Gastroesophageal sphincter (tissue), 4 donors: ENCODE measurements at places on chromosomes 6 and 20. TPM values are rescaled to one million over a fixed set of nuclear protein-coding genes. Genes with fewer than 3 reads are reported as not detected.

The LPA gene
- not detected for total RNA-seq

The SMLR1 gene
- total RNA-seq = not detected

The FAM217A gene
- total RNA-seq = not detected

The TAB2 gene
- total RNA-seq = 85.5 TPM

The QKI gene
- total RNA-seq = 249 TPM

The TTPAL gene
- total RNA-seq = 11.7 TPM

The ZSCAN23 gene
- total RNA-seq = 2.6 TPM

The LEMD2 gene
- 50.9 TPM for total RNA-seq

The PRSS35 gene
- total RNA-seq = 1.2 TPM

- no peak for ATAC-seq
- H3K36me3 ChIP-seq = no peaks in the 10 kb centered on the region
- H3K4me3 ChIP-seq = no peak overlapping the region
- H3K4me1 ChIP-seq = no peaks in the 10 kb centered on the region
- H3K27me3 ChIP-seq = peaks cover 85% of the 10 kb centered on the region
- H3K27ac ChIP-seq = no peak overlapping the region
Measured at GRCh38 chr20:56833427-56833826, 204.3 kb downstream of the TFAP2C start.

DNA sequence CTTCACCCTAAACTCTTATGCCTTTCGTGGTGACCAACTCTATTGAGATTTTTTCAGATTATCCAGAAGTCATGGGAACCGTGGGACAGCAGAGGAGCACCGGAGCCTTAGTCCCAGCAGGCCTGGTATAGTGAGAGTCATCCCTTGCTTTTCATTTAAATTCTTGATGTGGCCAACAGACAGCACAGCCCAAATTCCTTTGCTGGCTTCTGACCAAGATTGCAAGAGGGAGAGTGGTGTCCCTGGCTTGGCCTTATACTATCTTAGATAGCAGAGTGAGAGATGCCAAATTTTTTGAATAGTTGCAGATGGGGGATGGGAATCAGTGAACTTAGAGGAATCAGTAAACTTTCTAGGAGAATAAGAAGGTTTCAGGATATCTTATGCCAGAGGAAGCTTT is 7.8 kb downstream of the STX11 start:
- no peak overlapping the region for H3K27ac ChIP-seq
- H3K4me1 ChIP-seq = peaks cover 5% of the 10 kb centered on the region
- H3K27me3 ChIP-seq = peaks cover 23% of the 10 kb centered on the region
- no peak overlapping the region for H3K4me3 ChIP-seq
- H3K36me3 ChIP-seq = no peaks in the 10 kb centered on the region
- ATAC-seq = peak; percentile 82

DNA sequence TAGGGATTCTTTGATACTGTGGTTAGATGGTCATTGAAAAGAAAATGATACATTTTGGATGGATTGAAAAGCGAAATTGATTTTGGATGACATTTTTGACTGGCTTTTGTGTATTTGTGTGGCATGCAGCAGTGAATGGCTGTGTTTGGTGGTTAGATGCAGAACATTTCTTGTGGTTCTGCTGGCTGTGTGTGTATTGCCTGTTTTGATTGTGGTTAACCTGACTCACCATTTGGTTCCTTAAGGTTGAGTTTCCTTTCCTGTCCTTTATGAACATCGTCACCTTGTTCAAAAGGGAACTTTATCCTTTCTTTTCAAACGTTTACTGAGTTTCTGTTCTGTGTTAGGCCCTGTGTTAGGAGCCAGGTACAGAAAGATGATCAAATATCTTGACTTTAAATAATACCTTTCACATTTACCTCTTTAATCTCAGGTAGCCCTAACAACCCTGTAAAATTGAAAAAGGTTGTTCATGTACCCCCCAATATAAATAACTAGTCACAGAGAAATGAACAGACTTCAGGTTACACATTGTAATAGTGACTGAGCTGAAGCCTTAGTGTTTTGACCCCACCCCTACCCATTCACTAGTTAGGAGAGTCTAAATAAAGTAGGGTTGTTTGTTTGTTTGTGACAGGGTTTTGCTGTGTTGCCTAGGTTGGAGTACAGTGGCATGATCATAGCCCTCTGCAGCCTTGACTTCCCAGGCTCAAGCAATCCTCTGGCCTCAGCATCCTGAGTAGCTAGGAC is 23.8 kb downstream of the ANKS1A start:
- H3K36me3 ChIP-seq = no peaks in the 10 kb centered on the region
- H3K27ac ChIP-seq = no peak overlapping the region
- no peaks in the 10 kb centered on the region for H3K27me3 ChIP-seq
- no peak overlapping the region for H3K4me3 ChIP-seq
- ATAC-seq = no peak
- H3K4me1 ChIP-seq = peaks cover 33% of the 10 kb centered on the region

GRCh38 chr20:41182296-41183212 is 45.2 kb downstream of the PLCG1 start:
- peaks cover 55% of the 10 kb centered on the region for H3K36me3 ChIP-seq
- peaks cover 16% of the 10 kb centered on the region for H3K4me1 ChIP-seq
- H3K27me3 ChIP-seq = no peaks in the 10 kb centered on the region
- ATAC-seq = no peak
- H3K4me3 ChIP-seq = no peak overlapping the region

GRCh38 chr6:157274471-157275226 is 48.7 kb downstream of the TMEM242 start:
- peak overlapping the region; percentile 88 for H3K27ac ChIP-seq
- peaks cover 24% of the 10 kb centered on the region for H3K4me1 ChIP-seq
- H3K36me3 ChIP-seq = no peaks in the 10 kb centered on the region
- ATAC-seq = peak; percentile 95
- H3K4me3 ChIP-seq = peak overlapping the region; percentile 51
- no peaks in the 10 kb centered on the region for H3K27me3 ChIP-seq

- ATAC-seq = no peak
- H3K4me3 ChIP-seq = no peak overlapping the region
Measured at GRCh38 chr6:135328136-135328535, 147.0 kb downstream of the MYB start.

GRCh38 chr20:37521061-37521771 is at the start of gene NNAT:
Gene NNAT (plus strand): TSS chr20:37521250. CDS start chr20:37521332, 82 bp downstream.
- H3K36me3 ChIP-seq = no peaks in the 10 kb centered on the region
- peaks cover 44% of the 10 kb centered on the region for H3K4me1 ChIP-seq
- H3K27me3 ChIP-seq = no peaks in the 10 kb centered on the region
- no peak for ATAC-seq

- no peak overlapping the region for H3K27ac ChIP-seq
- H3K4me3 ChIP-seq = no peak overlapping the region
- H3K4me1 ChIP-seq = no peaks in the 10 kb centered on the region
- no peaks in the 10 kb centered on the region for H3K36me3 ChIP-seq
- no peak for ATAC-seq
Measured at GRCh38 chr6:33820784-33821520, 17.1 kb upstream of the MLN start.

DNA sequence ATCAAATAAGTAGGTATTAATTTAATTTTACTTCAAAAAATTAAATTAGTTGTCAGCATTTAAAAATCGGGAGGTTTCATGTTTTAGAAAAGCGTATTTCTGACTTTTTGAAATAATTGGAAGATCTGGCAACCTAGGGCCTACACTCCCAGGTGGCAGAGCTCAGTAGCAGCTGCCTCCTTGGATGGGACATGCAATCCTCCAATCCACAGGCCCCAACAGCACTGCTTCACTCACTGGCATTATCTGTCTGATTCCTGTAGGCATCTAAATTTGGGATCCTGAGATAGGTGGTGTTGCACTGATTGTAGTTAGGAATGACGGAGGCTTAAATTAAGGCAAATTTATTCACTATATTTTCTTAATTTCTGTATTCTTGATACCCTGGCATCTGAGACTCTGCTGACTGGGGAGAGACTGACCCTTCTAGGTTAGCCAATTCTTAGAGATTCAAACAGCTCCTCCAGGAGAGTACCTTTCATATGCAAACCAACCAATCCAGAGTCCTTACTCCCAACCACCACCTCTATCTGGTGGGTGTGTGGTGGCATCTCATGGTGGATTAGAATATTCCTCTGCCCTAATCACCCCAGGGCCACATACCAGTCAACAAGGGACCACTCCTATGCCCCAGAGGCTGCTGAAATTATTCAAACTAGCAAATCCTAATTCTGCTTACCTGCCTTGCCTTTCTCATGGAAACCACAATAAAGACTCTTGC is 146.6 kb upstream of the GLP1R start:
- H3K4me1 ChIP-seq = no peaks in the 10 kb centered on the region
- H3K27ac ChIP-seq = no peak overlapping the region
- H3K36me3 ChIP-seq = no peaks in the 10 kb centered on the region
- peaks cover 15% of the 10 kb centered on the region for H3K27me3 ChIP-seq

DNA sequence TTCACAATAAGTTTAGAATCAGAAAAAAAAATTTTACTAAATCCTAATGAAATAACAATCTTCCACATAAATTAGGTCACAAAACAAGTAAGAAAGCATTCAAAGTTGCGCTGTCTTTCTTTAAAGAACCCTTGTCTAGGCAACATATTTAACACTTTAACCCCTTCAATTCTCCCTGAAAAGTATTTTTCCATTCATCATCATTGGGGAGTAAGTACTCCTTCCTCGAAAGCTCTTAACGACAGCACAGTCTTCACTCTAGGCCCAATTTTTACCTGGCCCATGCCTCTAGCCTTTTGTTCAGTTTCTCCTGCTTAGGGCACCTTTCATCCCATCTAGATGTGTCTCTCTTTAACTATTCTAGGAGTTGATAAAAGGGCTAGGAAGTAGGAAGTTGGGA is 2.6 kb downstream of the TSPYL1 start:
- ATAC-seq = no peak
- H3K27ac ChIP-seq = peak overlapping the region; percentile 100
- H3K36me3 ChIP-seq = peaks cover 13% of the 10 kb centered on the region

GRCh38 chr20:48060841-48061720 is 275.8 kb upstream of the SULF2 start:
- no peak for ATAC-seq
- no peak overlapping the region for H3K4me3 ChIP-seq
- H3K4me1 ChIP-seq = no peaks in the 10 kb centered on the region
- no peaks in the 10 kb centered on the region for H3K27me3 ChIP-seq

- H3K27ac ChIP-seq = no peak overlapping the region
- no peaks in the 10 kb centered on the region for H3K4me1 ChIP-seq
- ATAC-seq = no peak
- no peaks in the 10 kb centered on the region for H3K27me3 ChIP-seq
Measured at GRCh38 chr6:3415082-3415453, 41.8 kb downstream of the SLC22A23 start.

- H3K27me3 ChIP-seq = no peaks in the 10 kb centered on the region
- H3K4me1 ChIP-seq = no peaks in the 10 kb centered on the region
- H3K4me3 ChIP-seq = no peak overlapping the region
- ATAC-seq = no peak
- no peak overlapping the region for H3K27ac ChIP-seq
Measured at GRCh38 chr6:77856391-77856790, 203.6 kb downstream of the MEI4 start.

- H3K27me3 ChIP-seq = no peaks in the 10 kb centered on the region
- H3K36me3 ChIP-seq = no peaks in the 10 kb centered on the region
- H3K4me3 ChIP-seq = no peak overlapping the region
- H3K4me1 ChIP-seq = no peaks in the 10 kb centered on the region
Measured at GRCh38 chr6:4449409-4449808, 314.0 kb upstream of the ECI2 start.

DNA sequence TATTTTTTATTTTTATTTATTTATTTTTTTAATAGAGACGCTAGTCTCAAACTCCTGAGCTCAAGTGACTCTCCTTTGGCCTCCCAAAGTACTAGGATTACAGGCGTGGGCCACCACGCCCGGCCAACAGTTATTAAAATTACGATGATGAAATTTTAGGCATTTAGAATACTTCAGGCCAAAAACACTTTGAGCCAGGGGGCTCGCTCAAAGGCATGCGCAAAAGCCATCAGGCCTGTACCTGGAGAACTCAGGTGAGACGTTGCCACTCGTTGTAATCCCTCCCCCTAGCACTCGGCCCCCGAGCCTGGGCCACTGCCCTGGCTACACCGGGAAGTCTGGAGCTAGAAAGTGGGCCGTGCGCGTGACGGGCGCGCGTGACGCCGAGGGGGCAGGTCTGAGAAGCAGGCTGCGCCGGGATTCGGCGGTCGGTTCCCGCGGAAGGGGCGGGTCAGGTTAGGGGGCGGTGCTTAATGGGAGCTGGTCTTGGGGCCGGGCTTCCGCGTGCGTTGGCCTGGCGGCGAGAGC is 337 bp upstream of the CBFA2T2 start:
- no peaks in the 10 kb centered on the region for H3K27me3 ChIP-seq
- H3K27ac ChIP-seq = peak overlapping the region; percentile 96
- H3K4me1 ChIP-seq = no peaks in the 10 kb centered on the region
- ATAC-seq = peak; percentile 99
- no peaks in the 10 kb centered on the region for H3K36me3 ChIP-seq
